Dermis microvascular lymphatic vessel endothelial cell (primary cell): ENCODE measurements at places on chromosomes 6 and 20. TPM values are rescaled to one million over a fixed set of nuclear protein-coding genes. Genes with fewer than 3 reads are reported as not detected.

GRCh38 chr20:52649727-52650126 is 322.4 kb upstream of the TSHZ2 start:
- DNase-seq, result no peak

CTAGE9 gene
- total RNA-seq, result not detected in 2 replicates

DNA sequence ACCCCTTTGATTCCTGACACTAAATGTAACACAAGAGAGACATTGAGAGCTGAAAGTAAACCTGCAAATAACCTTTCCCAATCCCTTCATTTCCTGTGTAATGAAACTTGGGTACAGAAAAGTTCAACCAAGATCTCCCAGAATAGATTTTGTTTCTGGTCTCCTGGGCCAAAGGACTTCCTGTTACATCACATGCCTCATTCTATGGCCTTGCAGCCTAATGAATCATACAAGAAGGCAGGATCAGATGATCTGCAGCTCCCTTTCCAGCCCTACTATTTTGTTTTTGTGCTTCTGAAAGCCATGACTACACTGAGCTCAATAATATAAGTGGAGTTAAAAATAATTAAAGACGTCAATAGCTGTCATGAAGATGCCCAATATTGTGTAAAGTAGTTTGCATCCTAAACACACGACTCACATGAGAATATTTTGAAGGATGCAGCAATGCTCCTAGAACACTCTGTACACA is 73.4 kb upstream of the NOX3 start:
- peak; percentile 96 for DNase-seq

DNA sequence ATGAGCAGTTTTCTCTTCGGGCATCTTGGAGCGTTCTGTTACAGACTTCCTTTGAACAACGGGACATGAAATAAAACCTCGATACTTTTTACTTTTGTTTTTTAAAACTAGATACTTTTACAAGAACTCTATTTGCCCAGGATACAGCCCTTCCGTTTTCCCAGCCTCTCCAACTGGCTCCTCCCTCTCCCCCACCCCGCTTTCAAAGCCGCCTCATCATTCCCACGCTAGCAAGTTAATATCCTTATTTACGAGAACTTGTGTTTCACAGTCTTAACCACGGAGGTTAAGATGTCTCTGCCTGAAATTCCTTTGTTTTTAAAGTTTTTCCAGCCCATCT is 241 bp upstream of the CFAP206 start:
- peak; percentile 47 for DNase-seq

- DNase-seq, result no peak
Measured at GRCh38 chr6:150977281-150977680, 111.8 kb downstream of the MTHFD1L start.

DEFB121 gene
- not detected in 2 replicates for total RNA-seq

DNA sequence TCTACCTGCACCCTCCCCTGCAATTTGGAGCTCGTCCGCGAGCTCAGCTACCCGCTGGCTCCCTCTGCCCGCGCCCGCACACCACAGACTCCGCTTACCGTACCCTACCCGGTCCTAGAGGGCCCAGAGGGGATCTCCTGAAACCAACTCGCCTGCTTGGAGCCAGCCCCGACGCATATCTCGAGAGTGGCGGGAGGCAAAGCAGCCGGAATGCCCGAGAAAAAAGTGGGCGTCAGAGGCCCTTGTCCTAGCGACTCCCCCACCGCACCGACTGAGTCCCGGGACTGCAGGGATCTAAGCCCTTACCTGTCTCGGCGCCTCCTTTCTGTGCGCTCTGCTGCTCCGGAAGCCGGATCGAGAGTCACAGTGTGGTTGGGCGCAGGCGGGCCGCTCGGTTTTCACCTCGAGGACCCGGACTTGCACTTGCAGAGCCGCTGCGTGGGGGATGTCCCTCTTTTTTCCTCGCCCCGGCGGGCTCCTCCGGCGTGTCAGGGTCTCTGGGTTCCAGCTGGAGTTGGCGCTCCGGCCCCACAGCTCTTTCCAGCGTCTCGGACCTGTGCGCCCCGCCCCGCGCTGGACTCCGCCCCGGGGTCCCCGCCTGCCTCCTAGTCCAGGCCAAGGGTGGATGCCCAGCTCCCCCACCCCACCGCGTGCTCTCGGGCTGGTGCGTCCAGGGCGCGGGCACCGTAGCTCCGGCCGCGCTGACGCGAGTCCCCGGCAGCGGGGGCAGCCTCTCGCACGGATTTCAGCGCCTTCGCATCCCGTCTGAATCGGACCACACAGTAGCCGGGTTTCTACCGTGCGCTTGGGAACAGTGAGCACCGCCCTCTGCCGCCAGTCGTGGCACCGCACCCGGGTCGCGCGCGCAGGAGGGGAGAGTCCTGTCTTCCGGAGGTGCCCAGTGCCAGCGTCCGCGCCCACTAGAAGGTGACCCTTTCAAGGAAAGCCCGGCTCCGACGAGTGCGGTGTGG is at the start of gene PROKR2:
Gene PROKR2, minus strand, starts transcription at position 767 of the 971 bp plus-strand sequence. CDS start 2,585 bp downstream, outside the sequence.
- DNase-seq, result peak; percentile 17

GRCh38 chr20:4947817-4948559 is 53.3 kb downstream of the SLC23A2 start:
- no peak for DNase-seq

DNA sequence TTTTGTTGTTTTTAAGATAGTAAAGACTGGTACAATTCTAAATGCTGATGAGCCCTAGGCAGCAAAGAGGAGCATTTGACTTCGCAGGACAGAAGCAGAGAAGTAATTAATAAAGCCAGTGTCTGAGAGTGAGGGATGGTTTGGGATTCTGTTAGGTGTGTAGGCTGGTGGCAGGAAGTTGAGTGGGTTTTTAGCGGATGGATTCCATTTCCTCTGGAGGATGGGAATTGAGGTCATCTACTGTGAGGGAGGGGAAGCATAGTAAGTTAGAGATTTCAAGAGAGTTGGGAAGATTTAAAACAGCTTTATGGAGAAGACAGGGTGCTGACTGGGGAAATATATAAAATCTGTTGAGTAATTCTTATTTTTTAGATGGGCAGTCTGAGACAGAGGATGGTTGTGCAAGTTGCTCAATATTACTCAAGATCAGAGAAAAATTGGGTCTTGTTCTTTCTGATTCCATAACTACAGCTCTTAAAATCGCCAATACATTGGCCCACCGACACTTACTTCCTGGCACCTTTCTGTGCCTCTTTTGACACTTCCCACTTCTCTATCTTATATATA is 48.8 kb downstream of the PRL start:
- peak; percentile 19 for DNase-seq

TMEM170B gene
- total RNA-seq, result 1.4 and 1.6 TPM in 2 replicates
